Activated T-helper 9 cell treated with anti-CD3 and anti-CD28 coated beads, Interleukin-2, amount 50 U/mL, for 16 hours (primary cell): ENCODE measurements at places on chromosomes 3 and 15.

DNA sequence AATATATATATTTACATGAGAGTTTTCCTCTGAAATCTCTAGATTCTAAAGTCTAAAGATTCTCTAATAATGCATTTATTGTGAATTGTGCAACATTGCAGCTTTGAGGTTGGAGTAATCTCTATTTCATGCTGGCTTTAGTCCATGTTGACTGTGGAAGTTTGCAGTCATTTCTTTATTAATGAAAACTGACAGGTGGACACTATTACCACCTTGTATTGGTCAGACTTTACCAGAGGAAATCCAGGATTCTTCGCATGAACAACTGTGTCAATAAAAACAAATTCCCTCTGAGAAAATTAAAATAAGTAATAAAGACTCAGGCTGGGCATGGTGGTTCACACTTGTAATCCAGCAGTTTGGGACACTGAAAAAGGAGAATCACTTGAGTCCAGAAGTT lies 274.1 kb downstream of the SHQ1 start:
- no peak for DNase-seq

DNA sequence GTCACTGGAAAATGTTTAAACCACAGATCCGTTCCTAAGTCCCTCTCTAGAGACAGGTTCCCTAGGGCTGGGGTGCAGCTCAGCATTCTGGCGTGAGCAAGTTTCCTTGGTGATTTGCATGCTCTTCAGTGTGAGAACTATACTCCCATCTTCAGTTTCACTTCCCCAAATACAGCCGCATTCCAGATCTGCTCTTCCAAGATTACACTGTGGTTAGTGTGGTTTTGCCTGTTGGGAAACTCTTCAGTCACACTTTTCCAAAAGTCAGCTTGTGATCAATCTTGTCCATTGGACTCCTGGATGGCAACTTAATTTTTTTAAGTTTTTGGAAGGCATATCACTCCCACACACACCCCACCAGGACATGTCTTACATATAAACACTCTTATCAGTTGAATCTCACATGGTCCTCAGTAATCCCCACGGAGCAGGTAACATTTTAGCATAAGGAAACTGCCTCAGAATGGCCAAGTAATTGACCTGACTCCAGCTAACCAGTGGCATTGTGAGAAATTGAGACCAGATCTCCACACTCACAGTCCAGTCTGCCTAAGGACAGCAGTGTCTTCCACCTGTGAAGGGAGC lies 33.5 kb upstream of the PTPN23 start:
- no peak for DNase-seq

- DNase-seq = no peak
These were observed 57.9 kb upstream of the SAMMSON start for GRCh38 chr3:69941439-69942176.

DNA sequence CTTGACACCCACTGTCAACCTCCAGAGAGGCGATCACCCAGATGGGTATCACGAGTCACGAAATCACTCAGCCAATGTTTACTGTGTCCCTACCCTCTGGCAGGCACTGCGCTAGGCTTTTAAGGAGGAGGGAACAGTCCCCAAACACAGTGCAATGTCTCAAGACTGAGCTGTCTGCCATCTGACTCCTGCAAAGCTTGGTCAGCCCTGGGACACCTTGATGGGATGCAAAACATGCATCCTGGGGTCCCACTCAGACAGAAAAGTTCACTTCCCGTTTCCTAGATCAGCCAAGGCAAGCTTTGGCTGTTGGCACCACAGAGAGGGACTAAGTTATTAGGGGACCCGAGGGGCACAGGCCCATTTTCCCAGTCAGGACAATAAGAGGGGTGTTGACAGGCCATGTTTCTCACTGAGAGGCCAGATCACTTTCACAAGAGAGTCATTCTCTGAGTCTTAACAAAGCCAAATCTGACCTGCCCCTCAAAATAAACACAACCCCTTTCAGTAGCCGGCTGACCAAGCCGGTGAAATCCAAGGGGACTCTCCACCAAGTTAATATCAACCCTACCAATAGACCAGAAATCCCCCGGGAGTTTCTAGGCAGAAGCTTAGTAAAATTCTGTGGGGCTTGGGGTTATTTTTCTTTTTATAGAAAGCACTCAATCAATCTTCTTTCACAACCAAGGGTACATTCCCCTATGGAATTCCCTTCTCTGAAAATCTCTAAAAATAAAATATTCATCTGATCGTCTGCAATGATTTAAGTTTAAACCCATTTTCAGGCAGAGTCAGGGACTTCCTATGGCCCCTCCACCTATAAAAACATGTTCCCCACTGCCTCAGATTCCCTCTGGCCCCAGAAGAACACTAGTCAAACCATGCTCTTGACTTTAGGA lies 3.5 kb downstream of the RFTN1 start:
- DNase-seq = no peak

DNA sequence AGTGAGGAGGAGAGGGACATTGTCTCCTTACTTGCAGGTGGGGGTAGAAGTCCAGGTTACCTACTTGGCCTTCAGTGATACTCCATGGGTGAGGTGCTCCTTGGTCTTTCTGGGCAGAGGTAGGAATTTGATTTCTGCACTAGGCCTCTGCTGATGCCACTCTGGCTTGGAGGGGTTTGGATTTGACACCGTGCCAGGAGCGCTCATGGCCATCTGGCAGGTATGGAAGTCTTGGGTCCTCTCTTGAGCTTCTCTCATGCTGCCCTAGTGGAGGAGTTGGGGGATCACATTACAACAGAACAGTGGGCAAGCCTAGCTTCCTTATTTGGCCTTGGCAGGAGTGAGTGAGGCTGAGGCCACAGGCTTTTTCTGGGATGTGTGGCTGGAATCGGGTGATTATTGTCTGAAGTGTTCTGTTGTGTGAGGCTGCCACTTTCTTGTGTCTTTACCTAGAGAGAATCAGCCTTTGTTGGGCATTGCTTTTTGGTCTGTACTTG lies 525.0 kb downstream of the GABRG3 start:
- no peak for DNase-seq

DNA sequence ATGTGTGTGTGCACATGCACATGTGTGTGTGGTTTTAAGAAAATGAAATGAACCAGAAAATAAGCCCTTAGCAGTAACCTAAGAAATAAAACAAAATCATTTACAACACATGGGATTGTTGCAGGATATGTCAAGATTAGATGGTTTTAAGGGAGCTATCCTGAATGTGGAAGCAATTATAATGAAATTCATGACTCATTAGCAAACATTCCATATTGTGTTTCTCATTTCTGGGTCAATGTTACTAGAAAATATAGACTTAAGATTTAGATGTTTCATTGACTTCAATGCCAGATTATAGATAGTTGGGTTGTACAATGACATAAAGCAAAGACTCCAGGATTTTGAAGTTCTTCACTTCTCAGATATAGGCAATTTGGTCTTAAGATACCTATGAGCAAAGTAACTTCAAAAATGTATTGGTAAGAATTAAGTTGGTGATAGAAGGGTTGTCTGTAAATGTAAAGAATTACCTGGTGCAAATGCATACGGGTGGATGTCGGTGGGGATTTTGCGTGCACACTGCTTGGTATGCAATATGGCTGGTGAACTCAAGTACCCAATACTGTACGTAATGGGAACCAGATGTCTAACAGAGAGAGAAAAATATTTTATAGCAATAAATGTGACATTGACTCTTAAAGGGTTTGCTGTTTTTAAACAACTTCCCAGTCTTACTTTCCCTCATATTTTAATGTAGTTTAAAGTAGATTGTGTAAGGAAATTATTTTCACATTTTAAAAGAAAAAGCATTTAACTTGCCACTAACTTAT lies 53.9 kb upstream of the NR2F2 start:
- no peak for DNase-seq

GRCh38 chr3:158961471-158961870 lies 159.6 kb downstream of the MFSD1 start:
- DNase-seq = no peak

- no peak for DNase-seq
These were observed 41.0 kb upstream of the PRICKLE2 start for GRCh38 chr3:64266065-64266931.

GRCh38 chr3:188198760-188199327 lies 44.9 kb downstream of the LPP start:
- no peak for DNase-seq

GRCh38 chr3:159528251-159528895 lies 460.3 kb upstream of the IL12A start:
- DNase-seq = no peak

- DNase-seq = no peak
These were observed 39.0 kb downstream of the GABPB1 start for GRCh38 chr15:50315814-50316630.

- no peak for DNase-seq
These were observed 4.7 kb downstream of the LTF start for GRCh38 chr3:46460051-46460450.

GRCh38 chr3:112931736-112932521 lies 43.0 kb downstream of the CD200R1 start:
- no peak for DNase-seq

DNA sequence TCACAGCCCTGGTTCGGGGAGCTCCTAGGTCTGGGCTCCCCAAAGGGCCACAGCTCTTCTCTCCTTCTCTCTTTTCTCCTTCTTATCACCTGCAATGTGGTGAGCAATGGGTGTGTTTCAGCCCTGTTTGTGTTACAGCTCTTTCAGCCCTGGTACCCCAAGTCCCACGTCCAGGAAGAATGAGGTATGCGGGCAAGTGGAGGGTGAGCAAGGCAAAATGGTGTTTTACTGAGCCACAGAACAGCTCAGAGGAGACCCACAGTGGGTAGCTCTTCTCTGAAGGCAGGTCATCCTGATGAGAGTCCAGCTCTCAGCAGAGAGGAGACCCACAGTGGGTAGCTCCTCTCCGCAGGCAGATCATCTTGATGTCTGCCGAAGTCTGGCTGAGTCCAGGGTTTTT lies 86.8 kb downstream of the BFSP2 start:
- DNase-seq = no peak

DNA sequence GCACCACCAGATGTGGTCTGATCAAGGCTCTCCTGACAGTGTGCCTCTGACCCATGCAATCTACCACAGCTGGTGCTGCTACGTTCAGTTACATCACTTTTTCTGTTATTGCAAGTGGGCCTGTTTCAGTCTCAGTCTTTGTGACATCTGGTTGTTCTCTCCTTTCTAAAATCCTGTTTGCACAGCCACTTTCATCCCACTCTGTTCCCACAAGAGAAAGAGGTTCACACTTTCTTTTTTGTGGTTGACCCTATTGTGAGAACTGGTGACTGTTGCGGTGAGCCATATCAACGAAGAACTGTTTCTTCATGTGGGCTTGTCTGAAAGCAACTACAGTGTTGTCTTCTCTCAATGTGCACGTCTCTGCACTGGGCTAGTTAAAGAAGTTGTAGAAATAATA lies 342.8 kb upstream of the ARPP21 start:
- no peak for DNase-seq

GRCh38 chr3:71684046-71684756 lies 41.0 kb downstream of the EIF4E3 start:
- DNase-seq = no peak
